ENCODE measurements at places on chromosomes 6 and 20.

- no peak for DNase-seq
Observed at GRCh38 chr20:34561661-34562060, 3.1 kb downstream of the MAP1LC3A start.

DNA sequence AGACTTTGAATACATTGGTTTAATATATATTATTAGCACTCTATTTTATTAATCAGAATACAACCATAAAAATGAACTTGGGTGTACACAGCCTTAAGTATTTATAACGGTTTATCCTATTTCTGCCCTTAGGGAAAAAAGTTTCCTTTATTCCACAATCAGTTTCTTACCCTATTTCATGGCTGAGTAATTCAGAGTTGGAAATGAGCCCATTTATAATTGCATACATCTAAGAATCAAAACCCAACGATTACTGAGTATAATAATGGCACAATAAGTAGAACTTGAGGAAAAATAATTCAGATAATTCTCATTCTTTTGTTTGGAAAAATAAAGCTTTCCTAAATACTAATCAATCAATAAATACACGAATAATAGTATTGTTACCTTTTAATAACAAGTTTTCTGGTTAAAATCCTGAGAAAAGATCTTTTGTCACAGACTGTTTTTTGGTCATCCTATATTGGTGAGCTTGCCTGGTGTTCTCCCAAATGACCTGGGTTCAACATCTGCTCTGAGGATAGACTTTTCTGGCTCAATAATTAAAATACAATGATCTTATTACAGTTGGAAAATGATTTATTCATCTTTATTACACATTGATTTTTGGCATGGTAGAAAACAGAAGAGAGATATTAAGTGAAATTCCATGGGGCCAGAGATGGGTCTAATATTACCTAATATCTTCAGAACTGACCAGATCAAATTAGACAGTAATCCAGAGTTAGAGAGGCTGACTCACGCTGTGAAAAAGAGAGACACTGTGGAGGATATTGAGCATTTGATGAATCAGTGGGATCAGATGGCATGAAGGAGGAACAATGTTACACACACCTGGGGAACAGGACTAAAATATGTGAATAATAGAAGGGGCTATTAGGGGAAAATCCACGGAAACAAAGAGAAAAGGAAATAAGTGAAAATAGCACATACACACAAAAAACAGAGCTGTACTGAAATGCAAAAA lies 162.1 kb upstream of the TBX18 start:
- DNase-seq: no peak

DNA sequence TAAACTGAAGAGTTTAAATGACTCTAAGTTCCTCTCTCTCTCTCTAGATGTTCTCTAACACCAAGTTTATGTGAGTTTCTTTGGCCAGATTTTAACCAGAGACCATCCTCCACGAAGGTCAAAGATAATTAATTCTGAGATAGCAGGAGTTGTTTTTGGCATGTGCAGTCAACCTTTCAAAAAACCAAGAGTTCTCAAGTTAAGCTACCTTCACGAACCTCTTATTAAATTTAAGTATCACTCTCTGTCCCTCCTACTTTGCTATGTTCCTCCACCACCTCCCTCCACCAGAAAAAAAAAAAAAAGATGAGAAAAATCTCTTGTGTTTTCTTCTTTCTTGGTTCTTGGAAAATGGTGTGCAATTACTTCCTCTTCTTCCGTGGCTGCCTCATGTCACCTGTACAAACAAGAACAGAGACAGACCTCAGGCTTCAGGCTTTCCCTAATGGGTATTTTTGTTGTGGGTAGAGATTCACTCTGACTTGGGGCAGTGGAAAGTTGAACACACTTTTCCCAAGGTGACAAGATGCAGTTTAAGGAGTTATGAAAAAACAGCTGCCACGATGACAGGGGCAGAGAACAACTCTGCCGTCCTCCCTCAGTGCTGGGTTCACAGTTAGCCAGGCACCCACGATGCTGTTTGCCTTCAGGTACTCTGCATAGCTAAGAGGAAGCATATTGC lies 64.3 kb downstream of the ADTRP start:
- no peak for DNase-seq

GRCh38 chr6:15511248-15512125 lies 151.3 kb downstream of the DTNBP1 start:
- no peak for DNase-seq

DNA sequence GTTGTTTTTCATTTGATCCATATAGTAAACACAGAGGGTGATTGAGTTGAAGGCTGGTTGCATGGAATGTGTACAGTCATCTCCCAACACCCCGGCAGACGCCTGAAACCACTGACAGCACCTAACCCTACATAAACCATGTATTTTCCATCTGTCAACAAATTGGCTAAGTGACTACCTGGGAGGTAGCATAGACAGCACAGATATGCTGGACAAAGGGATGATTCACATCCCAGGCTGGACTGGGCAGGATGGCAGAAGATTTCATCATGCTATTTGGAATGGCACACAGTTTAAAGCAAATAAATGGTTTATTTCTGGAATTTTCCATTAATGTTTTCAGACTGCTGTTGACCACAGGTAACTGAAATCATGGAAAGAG lies 4.4 kb upstream of the VIP start:
- no peak for DNase-seq

DNA sequence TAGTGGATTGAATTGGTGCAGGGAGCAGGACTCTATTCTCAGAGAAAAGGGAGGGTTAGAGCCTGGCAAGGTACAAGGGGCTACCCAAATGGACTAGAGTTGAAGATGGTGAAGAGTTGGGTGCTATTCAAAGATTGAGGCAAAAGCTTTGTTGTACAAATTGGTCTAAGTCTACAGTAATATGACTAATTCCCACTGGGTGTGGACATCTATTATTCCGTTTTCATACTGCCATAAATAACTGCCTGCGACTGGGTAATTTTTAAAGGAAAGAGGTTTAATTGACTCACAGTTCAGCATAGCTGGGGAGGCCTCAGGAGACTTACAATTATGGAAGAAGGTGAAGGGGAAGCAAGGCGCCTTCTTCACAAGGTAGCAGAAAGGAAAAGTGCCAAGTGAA lies 266.3 kb downstream of the TPBG start:
- DNase-seq: no peak

Measured in nephron progenitor cell (in vitro differentiated cells).